Smooth muscle cell of the brain vasculature (primary cell): ENCODE measurements at places on chromosomes 1 and 21.

GRCh38 chr1:93960641-93961147, 51.5 kb upstream of the GCLM start:
- DNase-seq: no peak

DNA sequence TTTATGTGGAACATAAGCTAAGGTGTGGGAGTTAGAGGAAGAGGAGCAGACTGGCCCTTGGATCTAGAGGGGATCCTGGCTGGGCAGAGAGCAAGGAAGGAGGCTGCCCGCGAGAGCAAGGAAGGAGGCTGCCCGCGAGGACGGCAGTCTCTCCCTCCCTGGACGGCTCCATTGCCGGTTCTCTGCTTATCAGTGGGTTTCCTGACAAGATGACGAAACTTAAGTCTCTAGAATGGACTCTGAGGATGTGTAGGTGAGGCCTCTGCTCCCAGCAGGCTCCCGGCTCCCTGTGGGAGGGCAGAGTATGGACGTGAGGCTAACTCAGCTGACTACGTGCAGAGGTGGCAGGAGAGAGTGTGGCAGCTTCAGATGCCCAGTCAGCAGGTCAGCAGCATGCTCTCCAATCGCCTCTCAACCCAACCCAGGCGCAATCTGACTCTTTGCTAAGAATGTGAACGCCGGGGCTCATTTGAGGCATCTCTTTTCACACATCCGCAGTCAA, 6.1 kb downstream of the MYBPHL start:
- DNase-seq: no peak

GRCh38 chr1:246527402-246528088, 20.5 kb upstream of the SMYD3 start:
- DNase-seq: no peak

DNA sequence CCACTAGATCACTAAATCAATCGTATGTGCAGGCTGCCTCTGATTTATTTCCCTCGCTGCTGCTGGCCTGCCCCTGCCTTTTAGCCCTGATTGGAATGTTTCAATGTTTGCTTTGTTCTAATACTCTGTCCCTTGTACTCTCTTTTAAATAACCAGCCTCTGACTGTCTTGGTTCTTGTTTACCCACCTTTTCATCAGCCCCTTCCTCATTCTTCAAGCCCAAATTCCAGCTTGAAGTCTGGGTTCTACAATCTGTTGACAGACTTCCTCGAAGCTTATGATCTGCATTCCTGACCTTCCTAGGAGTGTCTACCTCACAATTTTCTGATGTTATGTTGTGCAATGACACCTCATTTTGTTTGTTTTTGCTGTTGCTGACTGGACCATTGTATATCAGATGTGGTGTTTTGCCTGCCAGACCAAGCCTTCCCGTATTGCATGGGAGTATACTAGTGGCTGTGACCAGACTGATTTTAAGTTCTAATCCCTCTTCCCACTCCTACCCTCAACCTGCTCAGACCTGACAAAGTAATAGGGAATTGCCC, 46.6 kb upstream of the APOBEC4 start:
- DNase-seq: no peak

DNA sequence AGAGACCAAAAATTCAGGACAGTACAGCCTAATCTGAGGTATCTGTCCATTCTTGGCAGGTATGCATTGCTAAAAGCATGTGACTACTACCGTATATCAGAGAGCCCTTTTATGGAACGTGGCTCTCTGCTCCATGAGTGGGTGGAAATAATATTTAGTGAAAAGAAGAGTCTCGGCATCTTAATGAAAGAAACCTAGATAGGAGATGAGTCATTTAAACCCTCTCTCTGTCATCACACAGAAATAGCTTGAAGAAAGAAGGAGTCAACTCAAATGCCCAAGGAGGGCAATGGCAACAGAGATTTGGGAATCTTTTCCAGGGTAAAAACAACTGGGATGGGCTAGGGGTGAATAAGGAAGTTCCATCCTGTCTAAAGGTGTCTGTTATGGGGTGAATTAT, 528.2 kb downstream of the SMYD3 start:
- no peak for DNase-seq

GRCh38 chr21:21111309-21111920, 113.2 kb downstream of the NCAM2 start:
- DNase-seq: no peak

DNA sequence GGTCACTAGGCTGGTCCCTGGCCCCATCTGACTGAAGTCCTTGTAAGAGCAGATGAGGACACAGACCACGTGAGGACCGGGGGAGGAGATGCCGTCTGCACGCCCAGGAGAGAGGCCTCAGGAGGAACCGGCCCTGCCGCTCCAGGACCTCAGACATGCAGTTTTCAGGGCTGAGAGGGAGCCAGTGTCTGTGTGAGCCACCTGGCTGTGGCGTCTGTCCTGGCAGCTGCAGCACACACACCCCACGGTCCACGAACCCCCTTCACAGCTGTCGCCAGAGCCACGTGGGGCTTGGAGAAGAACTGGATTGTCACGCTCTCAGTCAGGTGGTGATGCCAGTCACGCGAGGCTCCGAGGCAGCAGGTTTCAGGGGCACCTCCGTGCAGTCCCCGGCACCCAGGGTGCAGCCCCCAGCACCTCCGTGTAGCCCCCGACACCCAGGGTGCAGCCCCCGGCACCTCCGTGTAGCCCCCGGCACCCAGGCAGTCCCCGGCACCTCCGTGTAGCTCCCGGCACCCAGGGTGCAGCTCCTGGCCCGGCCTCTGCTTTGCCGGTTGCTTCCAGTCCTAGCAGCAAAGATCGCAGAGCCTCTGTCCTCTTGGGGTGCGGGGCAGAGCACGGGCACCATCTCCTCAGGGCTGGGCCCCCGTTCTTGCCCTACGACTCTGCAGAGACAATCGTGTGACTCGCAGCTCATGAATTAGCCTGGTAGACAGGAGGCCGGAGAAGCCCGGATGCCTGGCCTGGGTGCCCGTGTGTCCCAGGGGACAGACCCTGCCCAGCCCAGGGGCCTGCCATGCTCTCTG, 19.0 kb upstream of the SUMO3 start:
- DNase-seq: no peak

GRCh38 chr1:65266476-65266875, 42.9 kb upstream of the DNAJC6 start:
- DNase-seq: no peak

GRCh38 chr1:18149027-18149641, 41.5 kb downstream of the IGSF21 start:
- no peak for DNase-seq

GRCh38 chr1:147853391-147853790, 49.2 kb upstream of the GJA8 start:
- no peak for DNase-seq

- no peak for DNase-seq
Measured at GRCh38 chr1:117747605-117748004, 141.8 kb downstream of the TENT5C start.

- DNase-seq: no peak
Measured at GRCh38 chr1:153882296-153882912, 40.4 kb downstream of the GATAD2B start.

GRCh38 chr1:152623203-152623844, 421 bp upstream of the LCE3A start:
- DNase-seq: no peak

DNA sequence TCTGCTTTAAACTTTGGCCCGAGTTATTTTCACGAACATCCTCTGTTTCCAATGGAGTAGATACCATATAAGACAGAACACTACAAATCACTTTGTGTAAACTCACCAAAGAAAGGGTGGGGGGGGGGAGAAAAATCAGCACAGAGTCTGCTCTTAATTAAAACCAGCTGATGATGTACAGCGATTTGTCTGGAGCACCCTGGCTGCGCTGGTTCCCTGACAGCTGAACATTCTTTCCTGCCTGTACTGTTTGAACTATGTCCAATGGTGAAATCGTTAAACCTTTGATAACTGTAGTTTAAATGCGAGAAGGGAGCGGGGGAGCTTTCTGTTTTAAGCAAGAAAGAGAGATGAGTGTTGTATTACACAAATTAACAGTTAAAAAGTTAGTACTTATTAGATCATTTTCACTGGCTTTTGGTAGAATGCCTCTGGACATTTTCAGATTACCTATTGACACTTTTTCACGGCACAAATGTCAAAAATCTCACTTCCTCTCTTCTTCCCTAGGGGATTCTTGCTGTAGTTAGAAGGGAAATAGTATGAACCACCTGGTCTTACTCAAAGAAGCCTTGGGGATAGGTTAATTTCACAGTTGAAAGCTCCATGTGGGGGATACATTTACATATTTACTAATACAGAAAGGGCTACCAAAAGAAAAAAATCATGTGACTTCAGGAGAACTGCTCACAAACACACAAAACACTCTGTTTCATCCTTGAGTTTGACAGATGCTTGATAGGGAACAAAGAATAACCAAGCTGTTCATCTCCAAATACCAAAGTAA, 140.2 kb upstream of the RUNX1 start:
- no peak for DNase-seq

GRCh38 chr1:62508187-62508758, 71.4 kb downstream of the USP1 start:
- DNase-seq: peak; percentile 24

DNA sequence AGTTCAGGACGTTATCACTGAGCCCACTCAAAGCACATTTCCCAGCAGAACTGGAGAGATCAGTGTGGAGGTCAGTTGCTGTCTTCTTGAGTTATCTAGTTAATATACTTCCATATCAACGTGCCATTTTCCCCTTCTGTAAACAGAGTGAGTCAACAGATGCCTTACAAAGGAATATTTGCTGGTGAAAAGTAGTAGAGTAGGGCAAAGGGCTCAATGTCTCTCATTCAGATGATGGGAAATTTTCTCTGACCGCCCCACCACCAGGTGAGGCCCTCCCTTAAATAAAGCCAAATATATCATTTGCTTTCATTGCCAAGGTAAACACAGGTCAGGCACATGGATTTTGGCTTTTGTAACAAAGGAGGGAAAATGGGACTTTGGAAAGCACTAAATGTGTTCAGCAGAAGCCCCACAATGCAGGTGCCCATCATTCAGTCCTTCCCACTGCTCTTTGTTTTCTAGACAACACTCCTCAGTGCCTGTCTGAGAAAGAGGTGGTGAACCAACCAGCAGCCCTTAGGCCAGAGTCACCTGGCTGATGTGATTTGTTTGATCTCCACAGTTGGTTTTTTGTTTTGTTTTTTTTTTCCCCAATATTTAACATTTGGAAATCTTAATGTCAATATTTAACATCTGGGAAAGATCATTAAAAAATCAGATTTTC, 40.5 kb upstream of the SAMD13 start:
- DNase-seq: no peak

DNA sequence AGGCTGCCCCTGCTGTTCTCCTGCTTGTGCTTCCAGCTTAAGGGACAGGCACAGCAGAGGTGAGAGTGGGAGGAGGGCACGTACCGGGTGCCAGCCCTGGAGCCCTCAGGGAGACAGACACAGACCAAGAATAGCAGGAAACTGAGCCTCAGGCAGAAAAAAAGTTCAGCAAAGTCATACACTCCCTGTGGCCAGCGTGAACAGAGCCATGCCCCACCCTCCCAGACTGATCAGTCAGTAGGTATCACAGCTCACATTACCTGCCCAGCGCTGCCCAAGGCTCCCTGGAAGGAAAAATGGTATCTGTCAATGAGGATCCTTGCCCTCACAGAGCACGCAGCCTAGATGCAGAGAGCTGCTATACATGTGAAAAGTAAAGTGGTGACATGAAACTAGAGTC, 1.3 kb downstream of the UBL4B start:
- no peak for DNase-seq

- no peak for DNase-seq
Measured at GRCh38 chr21:36698981-36699545, at the start of gene SIM2. Gene SIM2 (plus strand): TSS chr21:36699115. CDS start chr21:36699747, 632 bp downstream.

GRCh38 chr1:108624069-108624468, 36.8 kb downstream of the HENMT1 start:
- no peak for DNase-seq

DNA sequence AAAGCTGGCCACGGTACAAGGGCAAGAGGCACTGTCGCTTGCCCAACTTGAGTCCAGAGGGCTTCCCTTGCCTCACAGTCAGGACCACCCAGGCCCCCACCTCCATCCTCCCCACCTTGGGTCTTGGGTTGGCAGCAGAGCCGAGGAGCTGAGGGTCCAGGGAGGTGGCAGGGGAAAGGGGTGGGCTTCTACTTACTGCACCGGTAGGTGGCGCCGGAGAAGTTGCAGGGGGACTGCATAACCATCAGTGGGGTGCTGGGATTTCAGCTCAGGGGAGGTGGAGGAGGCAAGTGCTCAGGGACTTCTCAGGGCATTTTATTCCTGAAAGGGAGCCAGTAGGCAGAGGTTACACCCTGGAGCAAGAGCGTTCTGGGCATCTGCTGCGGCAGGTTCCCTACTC, 44.0 kb downstream of the TRIM62 start:
- no peak for DNase-seq

GRCh38 chr1:172900376-172900997, 150.3 kb downstream of the TNFSF18 start:
- DNase-seq: no peak

- no peak for DNase-seq
Measured at GRCh38 chr1:157135646-157136045, 2.5 kb downstream of the ETV3 start.

GRCh38 chr1:193060406-193060805, 994 bp downstream of the RO60 start:
- no peak for DNase-seq

- no peak for DNase-seq
Measured at GRCh38 chr1:205593967-205594366, 37.8 kb downstream of the ELK4 start.

DNA sequence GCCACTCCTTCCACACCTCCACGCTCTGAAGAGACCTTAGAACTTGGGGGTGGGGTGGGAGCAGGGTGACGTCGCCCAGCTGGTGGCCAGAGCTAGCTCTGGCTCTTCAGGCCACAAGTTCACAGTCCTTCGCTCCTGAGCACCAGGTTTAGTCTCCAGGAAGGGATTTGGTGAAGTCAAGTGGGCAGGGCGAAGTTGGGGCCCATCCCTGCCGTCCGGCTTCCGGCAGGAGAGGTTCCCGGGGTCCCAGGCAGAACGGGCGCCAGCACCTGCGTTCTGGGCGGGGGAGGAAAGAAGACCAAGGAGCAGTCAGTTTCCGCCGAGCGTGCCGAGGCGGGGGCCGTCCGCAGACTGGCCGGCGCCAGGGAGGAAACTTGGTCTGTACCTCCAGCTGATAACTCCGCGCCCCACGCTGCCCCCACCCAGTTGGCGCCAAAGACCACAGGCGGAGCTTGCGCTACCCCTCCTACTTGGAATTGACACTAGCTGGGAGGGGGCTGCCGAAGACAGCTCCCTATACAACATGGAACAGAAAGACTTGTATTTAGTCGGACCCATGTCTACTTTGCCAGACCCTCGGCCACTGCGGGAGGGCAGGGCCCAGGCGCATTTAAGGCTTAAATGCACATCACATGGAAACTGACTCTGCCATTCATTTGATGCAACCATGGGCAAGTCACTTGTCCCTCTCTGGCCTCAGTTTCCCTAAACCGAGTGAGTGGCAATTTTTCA, 995 bp downstream of the ID3 start:
- no peak for DNase-seq

GRCh38 chr1:5991381-5992025, 722 bp downstream of the NPHP4 start:
- DNase-seq: no peak

DNA sequence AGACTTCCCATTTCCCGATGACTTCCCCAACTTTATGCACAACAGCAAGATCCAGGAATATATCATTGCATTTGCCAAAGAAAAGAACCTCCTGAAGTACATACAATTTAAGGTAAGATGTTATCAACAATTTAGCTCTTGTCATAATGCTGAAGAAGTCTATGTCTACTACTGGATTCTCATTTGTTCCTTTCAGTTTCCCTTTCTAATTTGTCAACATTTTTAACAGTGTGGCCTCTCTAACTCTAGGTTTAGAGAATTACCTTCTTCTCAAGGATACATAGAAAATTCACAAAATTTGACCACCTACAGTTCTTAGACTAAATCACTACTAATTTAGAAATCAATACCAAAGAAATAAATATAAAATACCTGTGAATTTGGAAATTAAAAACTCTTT, 13.2 kb downstream of the FMO3 start:
- DNase-seq: no peak

- no peak for DNase-seq
Measured at GRCh38 chr1:156075162-156075561, 7.1 kb downstream of the MEX3A start.
